IPS DF 6.9 (cell line): ENCODE measurements at places on chromosomes 16 and 17.

- no peak for DNase-seq
Measured at GRCh38 chr17:47957591-47958490, at the start of gene PRR15L. PRR15L (minus strand) TSS chr17:47957883; CDS start chr17:47953234, 4,649 bp downstream.

- DNase-seq, result no peak
Measured at GRCh38 chr16:9555051-9555450, 463.6 kb downstream of the HAPSTR1 start.

GRCh38 chr16:86905302-86905701, 327.0 kb downstream of the FOXL1 start:
- no peak for DNase-seq

GRCh38 chr16:79250502-79251098, 349.9 kb downstream of the MAF start:
- no peak for DNase-seq

- no peak for DNase-seq
Measured at GRCh38 chr17:74453665-74454196, 12.7 kb upstream of the CD300A start.

DNA sequence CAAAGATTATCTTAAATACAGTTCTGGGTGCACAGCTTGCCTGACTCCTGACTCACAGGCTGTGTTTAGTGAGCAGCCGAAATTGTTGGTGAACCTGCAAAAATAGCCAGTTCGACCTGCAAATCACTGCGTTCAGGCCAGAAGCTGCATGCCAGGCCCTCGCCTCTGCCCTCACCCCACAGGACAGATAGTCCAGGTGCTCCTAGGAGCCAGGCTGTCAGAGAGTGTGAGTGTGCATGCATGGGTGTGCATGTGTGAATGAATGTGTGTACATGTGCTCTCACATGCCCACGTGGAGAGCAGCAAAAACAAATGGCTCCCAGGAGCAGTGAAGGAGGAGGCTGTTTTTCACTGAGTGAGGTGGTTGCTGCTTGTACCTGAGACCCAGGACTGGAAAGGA, 131.8 kb downstream of the ABCC12 start:
- no peak for DNase-seq

DNA sequence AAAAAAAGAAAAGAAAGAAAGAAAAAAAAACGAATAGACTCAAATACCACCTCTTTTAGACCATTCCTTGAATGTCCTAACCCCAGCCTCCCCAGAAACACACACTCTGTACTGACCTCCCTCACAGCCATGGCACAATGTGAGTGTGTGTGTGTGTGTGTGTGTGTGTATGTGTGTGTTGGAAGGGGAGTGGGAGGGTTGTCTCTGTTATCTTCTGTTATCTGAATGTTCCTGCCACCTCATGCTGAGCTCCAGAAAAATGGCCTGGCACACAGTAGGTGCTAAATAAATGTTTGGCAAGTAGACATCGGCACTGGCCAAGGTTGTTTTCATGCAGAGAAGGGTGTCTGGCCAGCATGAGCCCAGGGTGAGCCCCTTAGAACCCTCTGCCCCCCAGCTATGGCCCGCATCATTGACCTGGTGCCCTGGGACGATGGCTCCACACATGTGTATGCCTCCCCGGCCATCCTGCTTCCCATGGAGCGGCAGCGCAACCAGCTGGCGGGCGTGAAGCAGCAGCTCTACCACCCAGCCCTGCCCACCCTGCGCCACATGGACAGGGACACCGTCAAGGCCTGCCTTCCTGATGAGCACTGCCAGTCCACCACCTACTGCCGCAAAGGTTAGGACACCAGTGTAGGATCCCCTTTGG, 6.6 kb upstream of the CNGB1 start:
- DNase-seq, result no peak

DNA sequence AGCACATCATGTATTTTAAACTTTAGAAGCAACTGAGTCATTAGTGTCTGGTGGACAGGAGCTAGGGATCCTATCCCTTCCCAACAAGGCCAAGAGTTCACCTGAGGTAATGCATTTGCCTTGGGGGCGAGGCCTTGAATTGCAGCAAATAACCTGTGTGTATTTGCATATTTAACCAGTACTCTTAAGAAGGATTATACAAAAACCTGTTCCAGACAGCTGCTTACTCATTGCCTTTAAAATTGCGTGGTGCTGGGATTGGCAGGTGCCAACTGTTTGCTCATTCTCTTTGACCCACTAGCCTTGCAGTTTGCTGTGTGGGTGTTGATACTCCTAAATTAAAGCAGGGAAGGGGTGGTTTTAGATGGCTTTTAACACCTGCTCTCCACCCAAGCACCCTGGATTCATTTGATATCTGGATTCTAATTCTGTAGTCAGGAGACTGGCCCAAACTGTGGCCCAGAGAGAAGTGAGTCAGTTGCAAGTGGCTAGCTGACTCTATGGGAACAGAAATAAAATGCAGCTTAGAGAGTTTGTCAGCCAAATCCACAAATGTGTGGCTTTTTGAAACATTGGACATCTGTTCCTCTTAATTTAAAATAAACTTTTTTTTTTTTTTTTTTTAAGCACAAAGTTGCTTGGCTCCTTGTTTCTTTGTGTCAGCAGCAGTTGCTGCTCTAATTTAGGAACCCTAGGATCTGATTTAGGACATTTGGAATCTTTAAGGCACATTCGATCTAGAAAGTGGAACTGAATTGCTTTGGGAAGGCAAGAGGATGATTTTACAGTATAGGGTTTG, 46.9 kb downstream of the TUBD1 start:
- DNase-seq, result no peak

DNA sequence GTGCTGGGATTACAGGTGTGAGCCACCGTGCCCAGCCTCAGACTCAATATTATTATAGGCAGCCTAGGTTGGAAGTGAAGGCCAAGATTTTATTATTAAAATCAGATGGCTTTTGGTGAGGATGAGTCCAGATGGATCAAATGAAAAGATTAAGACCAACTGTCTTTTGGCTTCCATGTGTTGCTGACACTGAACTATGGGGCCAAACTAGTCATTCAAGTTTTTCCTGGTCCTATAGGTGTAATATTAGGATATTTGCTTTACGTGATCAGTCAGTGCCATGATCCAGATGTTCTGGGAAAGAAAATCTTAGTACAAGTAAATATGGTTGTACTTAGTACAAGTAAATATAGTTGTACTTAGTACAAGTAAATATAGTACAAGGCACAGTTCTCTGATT, 140.6 kb downstream of the MAP2K6 start:
- no peak for DNase-seq

GRCh38 chr17:71600137-71600789, 520.6 kb upstream of the SOX9 start:
- DNase-seq, result no peak

DNA sequence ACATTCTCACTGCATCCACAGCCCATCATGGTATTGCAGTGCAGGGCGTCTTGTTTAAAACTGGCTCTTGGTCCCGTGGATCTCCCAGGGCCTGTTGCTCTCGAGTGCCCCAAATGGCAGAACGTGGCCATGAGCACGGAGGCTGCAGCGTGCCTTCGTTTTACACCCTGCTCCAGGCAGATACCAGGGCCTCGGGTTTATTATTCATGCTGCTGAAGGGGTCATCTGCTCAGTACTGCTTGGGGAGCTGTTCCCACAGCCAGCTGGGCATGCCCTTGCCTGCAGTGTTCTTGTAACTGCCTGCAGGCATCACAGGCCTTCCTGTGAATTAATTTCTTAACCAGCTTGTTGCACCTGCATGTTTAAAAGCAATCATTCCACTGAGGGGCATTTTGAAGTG, 129.7 kb upstream of the CHMP6 start:
- no peak for DNase-seq

- no peak for DNase-seq
Measured at GRCh38 chr17:79797492-79798298, 818 bp upstream of the CBX8 start.

- no peak for DNase-seq
Measured at GRCh38 chr17:31437720-31438400, 46.4 kb downstream of the RAB11FIP4 start.

- DNase-seq, result no peak
Measured at GRCh38 chr16:47731252-47731651, 270.1 kb downstream of the PHKB start.

- DNase-seq, result no peak
Measured at GRCh38 chr16:79653373-79653891, 52.9 kb upstream of the MAF start.

DNA sequence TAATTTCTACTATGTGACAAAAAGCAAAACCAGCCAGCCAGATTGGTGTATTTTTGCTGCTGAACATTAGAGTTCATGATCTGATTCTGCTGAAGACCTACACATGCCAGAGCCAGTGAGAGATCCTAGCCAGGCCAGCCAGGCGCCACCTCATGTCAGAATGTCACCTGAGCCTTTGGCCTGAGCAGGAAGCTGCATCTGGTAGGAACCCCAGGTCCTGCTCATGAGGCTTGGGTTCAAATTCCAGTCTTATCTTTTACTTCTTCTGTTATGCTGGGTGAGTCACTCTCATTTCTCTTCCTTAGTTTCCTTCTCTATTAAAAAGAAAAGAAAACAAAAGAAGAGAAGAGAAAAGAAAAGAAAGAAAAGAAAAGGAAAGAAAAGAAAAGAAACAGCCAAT, 585.1 kb upstream of the CDH5 start:
- DNase-seq, result no peak

- DNase-seq, result no peak
Measured at GRCh38 chr17:29140631-29141513, 39.3 kb downstream of the MYO18A start.

GRCh38 chr16:69431948-69432468, 7.6 kb downstream of the CYB5B start:
- no peak for DNase-seq

DNA sequence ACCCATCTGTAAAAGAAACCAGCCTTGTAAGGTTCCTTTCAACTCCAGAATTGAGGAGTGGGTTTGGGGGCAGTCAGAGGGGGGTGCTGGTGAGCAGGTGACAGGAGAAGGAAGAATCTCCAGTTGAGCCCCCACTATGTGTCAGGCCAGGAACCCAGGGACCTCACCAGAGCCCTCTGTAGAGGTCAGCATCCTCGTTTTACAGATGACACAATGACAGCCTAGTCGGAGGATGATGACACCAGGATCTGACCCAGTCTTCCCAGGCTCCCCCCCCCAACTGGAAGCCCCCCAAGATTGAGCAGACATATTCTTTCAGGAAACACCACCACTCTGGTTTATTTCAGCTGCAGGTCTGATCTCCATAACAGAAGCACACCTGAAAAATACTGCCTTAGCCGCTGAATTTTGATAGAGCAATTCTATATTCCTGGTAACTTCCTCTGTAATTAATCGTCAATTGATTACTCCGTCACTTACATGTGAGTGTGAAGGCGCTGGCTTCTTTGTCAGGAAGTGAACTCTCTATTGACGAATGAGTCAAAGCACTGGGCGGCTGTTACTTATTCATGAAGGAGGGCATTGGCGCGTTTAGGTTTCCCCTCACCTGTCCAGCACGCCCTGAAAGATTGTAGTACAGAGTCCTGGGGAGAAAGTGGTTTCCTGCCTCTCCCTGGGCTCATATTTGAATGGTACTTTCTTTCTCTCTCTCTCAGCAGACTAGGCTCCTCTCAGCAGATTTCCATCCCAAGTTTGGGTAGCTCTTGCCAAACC, 21.2 kb downstream of the SOCS3 start:
- no peak for DNase-seq

DNA sequence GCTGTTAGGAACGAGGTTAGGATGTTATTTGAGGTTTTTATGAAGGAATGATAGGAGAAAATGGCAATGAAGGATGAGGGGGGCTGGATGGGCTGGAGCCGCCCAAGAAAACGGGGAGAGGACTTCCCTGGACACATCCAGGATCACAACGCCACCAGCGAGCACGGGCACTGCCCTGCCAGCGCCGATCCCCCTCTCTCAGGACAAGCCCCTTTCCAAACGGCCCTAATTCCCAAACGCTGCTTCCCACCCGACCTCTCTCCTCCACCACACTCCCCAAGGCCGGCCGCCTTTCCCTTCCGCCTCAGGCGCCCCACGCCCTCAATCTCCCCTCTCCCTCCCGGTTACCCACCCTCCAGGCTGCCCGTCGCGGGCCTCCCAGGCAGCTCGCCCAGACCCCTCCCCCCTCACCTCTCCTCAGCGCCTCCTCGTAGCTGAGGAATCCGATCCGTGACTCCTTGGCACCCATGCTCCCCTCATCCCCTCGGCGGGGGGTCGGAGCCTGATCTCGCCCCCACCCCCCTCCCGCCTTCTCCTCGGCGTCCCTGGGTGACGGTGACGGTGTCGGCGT, 377 bp downstream of the USP32 start:
- no peak for DNase-seq

- DNase-seq, result no peak
Measured at GRCh38 chr16:13018026-13018425, 116.6 kb downstream of the SHISA9 start.
